Lung (tissue), 17 donors: ENCODE measurements at places on chromosomes 11 and 22.

- DNase-seq: peak; percentile 26
These were observed 298.3 kb downstream of the NTM start for GRCh38 chr11:131668500-131669400.

DNA sequence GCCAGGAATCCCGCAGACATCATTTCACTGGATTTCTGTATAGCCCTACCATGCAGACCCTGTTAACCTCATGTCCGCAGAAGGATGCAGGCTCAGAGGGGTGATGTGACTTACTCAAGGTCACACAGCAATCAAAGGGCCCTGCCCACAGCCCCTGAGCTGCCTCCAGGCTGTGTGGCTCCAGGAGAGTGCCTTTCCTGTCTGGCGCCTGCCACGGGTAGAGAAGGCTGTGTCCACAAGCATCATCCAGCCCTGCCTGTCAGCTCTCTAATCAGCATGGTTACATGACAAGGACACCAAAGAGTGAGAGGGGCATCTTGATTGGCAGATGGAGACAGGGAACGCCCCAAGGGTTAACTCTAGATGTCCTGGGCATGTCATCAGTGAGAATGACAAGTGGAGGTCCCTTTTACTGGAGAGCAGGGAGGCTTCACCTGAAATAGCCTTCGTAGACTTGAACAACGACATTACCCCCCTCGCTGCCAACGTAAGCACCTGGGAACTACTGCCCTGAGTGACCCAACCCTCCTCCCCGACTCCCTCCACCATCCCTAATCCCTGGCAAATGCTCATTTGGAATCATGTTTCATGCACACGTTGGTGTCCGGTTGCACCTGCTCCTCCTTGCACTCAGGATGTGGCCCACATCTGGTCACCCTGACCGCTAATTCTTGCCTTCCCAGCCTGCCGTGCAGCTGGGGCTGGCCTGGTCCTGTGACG lies 6.9 kb downstream of the FGF19 start:
- DNase-seq: no peak

GRCh38 chr11:111360150-111361043 lies 18.7 kb downstream of the POU2AF1 start:
- no peak for DNase-seq

DNA sequence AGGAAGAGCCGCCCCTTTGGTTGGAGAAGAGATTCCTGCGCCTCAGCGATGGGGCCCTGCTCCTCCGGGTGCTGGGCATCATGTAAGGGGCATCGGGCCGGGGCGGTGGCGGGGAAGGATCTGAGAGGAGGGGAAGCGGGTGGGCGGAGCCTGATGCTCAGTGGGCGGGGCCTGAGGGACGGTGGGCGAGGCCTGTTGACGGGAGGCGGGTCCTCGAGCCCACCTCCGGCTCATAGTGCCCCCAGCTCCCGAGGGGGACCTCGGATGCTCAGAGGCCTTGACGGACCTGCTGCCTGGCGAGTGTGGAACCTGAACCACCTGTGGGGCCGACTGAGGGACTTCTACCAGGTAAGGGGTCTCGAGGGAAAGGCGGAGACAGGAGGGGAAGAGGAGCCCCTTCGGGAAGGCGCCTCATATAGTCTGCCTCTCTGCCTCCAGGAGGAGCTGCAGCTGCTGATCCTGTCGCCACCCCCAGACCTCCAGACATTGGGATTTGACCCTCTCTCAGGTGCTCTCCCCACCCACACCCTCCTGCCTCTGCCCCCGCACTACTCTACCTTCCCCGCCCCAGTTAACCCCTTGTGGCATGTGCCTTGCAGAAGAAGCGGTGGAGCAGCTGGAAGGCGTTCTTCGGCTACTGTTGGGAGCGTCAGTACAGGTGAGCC lies 799 bp downstream of the CCDC88B start:
- no peak for DNase-seq

GRCh38 chr11:103091064-103091800 lies 728 bp downstream of the DCUN1D5 start:
- peak; percentile 50 for DNase-seq

GRCh38 chr11:79940165-79940564 lies 499.3 kb upstream of the TENM4 start:
- DNase-seq: no peak

DNA sequence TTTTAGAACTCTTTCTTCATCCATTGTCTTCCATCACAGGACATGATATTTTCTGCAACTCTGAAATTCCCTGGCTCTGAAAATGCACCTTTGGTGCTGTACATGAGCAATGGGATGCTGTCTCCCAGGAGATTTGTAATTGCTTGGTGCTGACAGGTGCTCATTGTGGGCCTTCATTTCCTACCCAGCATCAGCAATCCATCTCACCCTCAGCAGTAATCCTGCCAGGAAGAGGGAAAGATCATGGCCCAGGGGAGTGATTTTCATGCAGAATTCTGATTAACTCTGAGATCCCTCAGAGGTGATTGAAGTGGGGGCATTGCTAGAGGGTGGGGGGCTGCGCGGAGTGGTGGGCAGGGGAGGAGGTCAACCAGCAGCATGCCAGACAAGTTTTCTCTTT lies 651.7 kb downstream of the NELL1 start:
- DNase-seq: no peak

DNA sequence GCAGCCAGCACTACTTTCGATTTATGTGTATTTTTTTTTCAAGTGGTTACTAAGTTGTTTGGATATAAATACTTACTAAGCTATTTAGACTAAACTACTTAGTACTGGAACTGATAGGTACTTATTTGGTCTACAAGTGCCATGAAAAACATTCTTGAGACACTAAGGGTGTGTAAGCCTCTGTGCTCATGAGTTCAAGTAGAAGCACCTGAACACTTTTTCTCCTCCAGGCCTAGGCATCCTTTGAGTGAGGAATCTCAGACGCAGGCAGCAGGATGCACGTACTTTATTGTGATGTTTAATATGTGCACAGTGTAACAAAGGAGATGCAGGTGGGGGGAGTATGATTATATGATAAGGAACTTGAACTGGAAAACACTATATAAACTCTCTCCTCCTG lies 7.8 kb downstream of the TESMIN start:
- no peak for DNase-seq

- no peak for DNase-seq
These were observed 7.8 kb upstream of the CD81 start for GRCh38 chr11:2369320-2369719.

- DNase-seq: no peak
These were observed 8.1 kb downstream of the ALDH3B2 start for GRCh38 chr11:67666303-67666645.

- DNase-seq: no peak
These were observed 36.4 kb downstream of the MAP6 start for GRCh38 chr11:75632450-75632849.

DNA sequence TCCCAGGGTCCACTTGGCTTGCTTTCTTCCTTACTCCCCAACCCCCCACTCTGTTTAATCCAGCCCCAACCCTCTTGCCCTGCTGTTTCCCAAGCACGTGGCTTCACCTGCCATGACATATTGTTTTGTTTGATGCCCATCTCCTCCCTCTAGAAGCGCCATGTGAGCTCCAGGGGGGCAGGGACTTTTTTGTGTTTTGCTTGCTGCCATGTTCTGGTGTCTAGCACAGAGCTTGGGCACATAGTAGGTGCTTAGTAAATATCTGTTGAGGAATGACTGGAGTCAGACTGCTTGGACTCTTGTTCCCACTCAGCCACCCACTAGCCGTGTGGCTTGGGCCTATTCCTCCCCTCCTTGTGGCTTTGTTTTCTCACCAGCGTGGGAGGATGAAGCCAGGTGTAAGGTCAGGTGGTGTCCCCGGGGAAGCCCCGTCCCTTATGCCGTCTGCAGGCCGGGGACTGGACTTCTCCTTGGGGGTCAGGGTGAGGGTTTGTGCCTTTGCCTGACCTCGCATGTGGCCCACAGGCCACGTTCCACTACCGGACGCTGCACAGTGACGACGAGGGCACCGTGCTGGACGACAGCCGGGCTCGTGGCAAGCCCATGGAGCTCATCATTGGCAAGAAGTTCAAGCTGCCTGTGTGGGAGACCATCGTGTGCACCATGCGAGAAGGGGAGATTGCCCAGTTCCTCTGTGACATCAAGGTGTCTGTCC lies 3.8 kb downstream of the AIP start:
- DNase-seq: no peak

DNA sequence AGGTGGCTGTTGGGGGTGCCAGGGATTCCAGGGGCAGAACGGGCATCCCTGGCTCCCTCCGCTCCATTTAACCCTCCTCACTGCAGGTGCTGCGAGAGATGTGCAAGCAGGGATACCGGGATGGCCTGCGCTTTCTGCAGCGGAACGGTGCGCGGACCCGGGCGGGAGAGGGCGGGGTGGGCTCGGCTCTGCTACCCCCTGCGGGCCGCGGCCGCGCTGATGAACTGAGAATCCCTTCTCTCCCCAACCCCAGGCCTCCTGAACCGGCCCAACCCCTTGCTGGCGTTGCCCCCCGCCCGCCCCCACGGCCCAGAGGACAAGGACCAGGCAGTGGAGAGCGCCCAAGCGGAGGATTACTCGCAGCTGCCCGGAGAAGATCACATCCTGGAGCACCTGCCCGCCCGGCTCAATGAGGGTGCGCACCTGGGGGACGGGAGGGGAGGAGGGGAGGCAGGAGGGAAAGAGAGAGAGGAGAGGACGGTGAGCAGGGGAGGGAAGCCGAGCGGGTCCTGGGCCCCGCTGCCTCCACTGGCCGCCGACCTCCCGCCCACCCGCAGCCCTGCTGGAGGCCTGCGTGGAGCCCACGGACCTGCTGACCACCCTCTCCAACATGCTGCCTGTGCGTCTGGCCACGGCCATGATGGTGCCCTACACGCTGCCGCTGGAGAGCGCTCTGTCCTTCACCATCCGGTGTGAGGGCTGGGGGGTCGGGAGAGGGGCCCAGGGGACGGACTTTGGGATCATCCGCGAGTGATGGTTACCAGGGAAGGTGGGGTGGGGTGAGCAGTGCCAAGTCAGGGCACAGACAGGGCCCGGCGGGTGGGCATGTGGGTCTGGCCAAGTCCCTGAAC lies 4.1 kb upstream of the CRACR2B start:
- DNase-seq: no peak

DNA sequence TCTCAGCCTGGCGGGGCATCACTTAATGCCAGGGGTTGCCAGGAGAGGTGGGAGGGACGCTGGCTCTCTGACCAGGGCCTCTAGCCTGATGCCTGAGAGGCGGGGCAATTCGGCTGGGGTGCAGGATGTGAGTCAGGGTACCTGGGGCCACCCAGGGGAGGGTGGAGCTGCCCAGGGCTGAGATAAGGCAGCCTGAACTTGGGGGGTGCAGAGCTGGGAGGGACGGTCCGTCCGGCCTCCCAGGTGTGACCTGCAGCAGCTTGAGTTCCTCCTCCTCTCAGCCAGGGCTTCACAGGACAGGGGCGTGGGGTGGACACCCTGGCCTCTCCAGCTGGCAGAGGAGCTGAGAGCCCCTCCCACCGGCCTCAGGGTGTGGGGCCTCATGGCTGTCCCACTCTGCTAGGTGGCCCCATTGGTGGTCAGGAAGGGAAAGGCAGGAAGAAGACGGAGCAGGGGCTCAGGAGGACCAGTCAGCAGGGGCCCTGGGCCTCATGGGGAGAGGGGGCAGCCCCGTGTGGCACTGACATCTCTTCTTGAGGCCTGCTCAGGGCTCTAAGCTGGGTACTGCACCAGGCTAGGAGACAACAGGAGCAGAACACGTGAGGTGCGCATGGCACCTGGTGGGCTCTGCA lies 942 bp upstream of the RPS6KA4 start:
- no peak for DNase-seq

- DNase-seq: no peak
These were observed 15.2 kb upstream of the OR52K2 start for GRCh38 chr11:4433856-4434255.

DNA sequence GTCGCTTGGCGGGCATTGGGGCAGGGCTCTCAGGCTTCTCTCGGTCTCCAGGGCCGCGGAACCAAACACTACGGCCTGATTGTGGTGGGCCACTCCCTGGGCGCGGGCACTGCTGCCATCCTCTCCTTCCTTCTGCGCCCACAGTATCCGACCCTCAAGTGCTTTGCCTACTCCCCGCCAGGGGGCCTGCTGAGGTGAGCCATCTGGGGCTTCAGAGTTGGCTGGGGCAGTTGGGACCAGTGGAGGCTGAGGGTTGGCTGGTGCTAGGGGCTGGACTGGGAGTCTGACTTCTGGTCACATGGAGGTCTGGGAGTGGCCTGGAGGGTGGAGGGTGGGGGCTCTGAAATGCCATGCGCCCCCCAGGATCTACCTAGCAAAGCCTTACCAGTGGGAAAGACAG lies 15.3 kb upstream of the MYRF start:
- no peak for DNase-seq

GRCh38 chr11:29656597-29656996 lies 360.2 kb downstream of the KCNA4 start:
- DNase-seq: no peak

- peak; percentile 34 for DNase-seq
These were observed 92.1 kb upstream of the APOA1 start for GRCh38 chr11:116929414-116930090.

GRCh38 chr22:46800102-46800857 lies 37.8 kb downstream of the TBC1D22A start:
- DNase-seq: no peak

DNA sequence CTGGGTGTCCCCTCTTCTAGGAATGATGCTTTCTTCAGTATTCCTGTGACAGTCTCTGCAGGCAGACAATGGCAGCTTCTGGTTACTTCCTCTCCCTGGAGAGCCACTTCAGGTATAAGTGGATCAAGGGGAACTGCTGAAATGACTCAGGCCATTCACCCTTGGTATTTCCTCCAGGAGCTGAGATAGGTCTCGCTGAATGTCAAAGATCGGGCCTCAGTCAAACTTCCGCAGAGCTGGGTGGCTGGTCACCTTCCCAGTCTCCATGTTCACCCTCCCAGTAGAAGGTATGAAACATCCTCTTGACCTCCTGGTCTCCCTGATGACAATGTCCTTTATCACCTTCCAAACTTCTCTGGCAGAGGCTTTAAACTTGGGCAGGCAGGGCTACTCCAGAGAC lies 1.8 kb upstream of the ANKK1 start:
- DNase-seq: no peak

- DNase-seq: no peak
These were observed 305.8 kb downstream of the TTC28 start for GRCh38 chr22:28373831-28374230.

- peak; percentile 33 for DNase-seq
These were observed 1152.4 kb downstream of the LRRC4C start for GRCh38 chr11:40306938-40307548.

DNA sequence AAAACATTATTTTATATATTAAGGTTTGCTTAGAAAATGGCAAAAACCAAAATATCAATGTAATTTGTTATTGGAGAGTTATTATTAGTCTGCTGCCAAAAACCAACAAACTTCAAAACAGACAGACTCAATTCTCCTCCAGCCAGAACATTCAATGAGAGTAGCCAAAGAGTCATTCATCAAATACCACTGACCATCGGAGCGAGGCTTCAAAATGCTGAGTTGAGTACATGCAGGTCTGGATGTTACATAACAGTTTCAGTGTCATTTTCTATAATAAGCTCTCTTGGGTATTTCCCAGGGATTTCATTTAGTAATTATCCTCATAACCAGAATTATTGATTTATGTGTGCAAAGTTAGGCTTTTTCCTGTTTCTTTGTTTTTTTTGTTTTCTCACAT lies 42.6 kb downstream of the CHST1 start:
- no peak for DNase-seq

- DNase-seq: no peak
These were observed 10.8 kb downstream of the SOX10 start for GRCh38 chr22:37973271-37974170.
